ENCODE measurements at places on chromosomes 2 and 18.

- no peak for DNase-seq
Observed at GRCh38 chr18:67041334-67041733, 437.4 kb upstream of the CDH19 start.

GRCh38 chr2:122366969-122367645 lies 611.7 kb downstream of the TSN start:
- no peak for DNase-seq

GRCh38 chr2:8886876-8887275 lies 49.5 kb upstream of the KIDINS220 start:
- DNase-seq, result no peak

- DNase-seq, result no peak
Observed at GRCh38 chr2:75820693-75821092, 110.0 kb upstream of the GCFC2 start.

DNA sequence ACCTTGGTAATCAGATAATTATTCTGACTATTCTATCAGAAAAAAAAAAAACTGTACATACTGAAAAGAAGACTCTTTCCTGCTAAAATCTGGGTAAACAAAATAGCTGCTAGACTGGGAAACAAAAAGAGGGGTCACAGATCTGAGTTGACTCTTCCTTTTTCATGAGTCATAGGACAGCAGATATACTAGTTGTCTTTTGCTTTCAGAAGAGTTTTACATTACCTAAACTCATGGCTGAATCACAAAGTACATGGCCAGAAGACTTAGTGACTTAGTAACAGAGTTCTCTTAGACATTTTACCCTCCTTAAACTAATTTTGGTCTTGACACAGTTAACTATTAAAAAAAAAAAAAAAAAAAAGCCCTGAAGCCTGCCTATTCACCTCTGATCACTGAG lies 834.0 kb upstream of the FSHR start:
- DNase-seq, result no peak

- no peak for DNase-seq
Observed at GRCh38 chr2:216698895-216699294, 3.5 kb upstream of the IGFBP5 start.

GRCh38 chr2:147607379-147607778 lies 237.4 kb upstream of the ACVR2A start:
- DNase-seq, result no peak

DNA sequence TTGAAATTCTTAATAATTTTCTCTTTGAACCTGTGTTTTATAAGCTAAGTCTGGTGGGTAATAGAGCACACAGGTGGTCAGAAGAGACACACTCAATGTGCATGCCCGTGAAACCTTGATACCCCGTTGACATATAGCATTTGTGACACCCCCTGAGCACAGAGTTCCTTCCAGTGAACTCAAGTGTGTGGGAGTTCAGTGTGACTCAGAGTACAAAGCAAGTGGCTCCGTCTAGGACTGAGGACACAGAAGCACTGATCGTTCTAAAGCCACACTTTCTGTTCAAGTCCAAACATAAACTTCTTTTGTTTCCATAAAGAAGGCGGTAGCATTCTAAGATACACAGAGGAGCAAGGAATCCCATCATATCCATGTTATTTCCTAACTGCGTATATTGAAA lies 523.6 kb downstream of the PID1 start:
- DNase-seq, result no peak

- DNase-seq, result no peak
Observed at GRCh38 chr18:63062246-63062645, 257.3 kb downstream of the BCL2 start.

DNA sequence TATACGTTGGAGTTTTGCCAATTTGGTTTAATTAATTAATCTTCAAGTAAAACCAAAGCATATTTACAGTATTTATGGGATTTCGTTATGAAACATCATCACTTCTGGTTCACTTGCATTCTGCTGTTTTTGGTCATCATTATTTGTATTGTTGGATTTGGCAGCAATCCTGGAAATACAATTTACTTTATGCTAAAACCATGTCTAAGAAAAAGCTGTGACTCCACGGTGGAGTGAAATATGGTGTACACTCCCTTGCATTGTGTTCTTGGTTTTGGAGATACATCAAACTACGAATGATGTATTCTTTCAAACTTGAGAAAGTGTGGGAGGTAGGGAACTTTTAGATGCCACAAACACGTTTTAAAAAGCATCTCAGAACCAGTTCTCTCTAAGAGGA lies 106.4 kb downstream of the CTAGE1 start:
- no peak for DNase-seq

DNA sequence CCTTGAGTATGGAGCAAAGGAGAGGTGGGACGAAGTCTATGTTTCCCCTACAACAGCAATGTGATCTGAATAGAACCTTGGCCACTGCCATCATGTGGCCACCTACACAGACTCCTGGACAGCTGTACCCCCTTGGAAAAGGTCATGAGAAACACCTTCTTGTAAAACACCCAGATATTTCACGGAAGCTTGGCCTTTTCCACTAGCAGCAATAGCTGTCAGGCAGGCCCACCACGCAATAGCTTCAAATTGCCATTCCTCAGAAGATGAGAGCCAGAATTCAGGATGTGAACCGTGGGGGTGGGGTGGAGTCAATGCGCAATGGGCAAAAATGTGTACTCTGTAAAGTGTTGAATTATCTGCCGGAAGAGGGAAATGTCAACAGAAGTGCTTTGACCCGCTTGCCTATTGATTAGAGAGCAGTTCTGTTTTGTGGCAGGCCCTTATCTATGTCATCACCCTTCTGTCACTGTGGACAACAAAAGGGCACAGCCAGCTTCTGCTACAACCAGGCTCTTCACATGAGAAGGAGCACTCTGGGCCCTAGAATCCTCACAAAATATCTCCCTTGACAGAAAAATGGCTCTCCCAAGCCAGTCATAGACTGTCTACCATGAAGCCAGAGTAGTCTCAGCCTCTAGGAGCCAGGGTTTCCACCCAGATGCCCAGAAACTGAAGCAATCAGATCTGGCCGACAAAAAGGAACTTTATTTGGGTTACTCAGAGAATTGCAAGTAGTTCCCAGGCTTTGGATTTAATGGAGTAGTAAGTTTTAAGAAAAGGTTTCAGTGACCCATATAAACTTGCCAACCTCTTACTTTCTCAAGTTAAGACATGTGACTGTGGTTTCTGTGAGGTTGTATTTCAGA lies 9.5 kb downstream of the INPP1 start:
- no peak for DNase-seq

DNA sequence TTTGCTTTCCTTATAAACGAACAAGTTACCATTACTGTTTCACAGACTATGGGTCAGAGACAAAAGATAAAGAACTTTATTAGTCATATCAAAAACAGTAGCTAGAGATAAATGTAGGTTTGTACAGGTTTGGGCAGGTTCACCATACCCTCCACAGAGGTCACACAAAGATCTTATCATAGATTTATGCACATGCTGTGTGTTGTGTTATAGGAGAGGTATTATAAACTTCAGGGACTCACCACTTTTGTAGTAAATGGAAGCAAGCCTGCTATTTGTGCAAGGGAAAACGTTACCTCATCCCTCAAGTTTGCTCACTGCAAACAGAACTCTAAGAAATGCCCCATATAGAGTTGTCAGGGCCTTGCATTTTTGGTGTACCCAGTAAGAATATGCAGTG lies 584.5 kb upstream of the LRRTM1 start:
- no peak for DNase-seq

- DNase-seq, result no peak
Observed at GRCh38 chr2:181304011-181304844, 153.0 kb upstream of the ITGA4 start.

GRCh38 chr2:12455661-12456060 lies 261.1 kb upstream of the TRIB2 start:
- no peak for DNase-seq

GRCh38 chr2:23497063-23497462 lies 112.1 kb downstream of the KLHL29 start:
- DNase-seq, result no peak

- no peak for DNase-seq
Observed at GRCh38 chr2:71454221-71455010, 1.1 kb downstream of the DYSF start.
